ENCODE measurements at places on chromosomes 4 and X.

DNA sequence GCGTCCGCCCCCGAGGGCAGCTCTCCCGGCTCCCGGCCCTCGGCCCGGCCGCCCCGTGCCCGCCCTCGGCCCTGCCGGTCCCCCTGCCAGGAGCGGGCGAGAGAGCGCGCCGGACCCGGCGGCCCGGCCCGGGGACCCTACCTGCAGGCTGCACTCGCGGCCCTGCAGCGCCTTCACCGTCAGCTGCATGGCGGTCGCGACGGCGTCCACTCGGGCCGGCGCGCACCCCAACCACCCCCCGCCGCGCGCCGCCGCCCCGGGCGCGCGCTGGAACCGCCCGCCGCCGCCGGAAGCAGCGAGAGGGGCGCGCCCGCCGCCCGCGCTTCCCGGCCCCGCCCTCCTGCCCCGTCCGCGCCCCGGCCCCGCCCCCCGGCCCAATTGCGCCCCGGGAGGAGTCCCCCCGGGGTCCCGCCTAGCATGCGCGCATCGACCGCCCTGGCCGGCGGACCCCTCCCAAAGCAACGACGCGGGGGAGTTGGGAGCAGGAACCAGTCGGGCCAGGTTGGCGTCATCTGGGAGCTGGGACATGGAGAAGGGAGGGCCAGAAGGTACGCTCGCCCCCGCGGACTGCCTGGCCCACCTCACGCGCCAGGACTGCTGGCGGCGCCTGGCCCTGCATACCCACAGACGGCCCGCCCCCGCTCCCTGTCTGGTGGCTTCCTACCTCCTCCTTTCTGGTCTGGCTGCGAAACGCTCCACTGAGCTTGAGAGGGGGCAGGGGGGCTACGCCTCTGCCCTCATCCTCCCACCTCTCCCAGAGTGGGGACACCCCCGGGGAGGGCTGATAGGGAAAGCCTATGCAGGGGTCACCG lies at the start of gene UBL4A:
TSS of gene UBL4A (minus strand) at position 220 of the 812 bp plus-strand sequence. CDS start at position 189, 31 bp downstream.
- DNase-seq, result no peak

DNA sequence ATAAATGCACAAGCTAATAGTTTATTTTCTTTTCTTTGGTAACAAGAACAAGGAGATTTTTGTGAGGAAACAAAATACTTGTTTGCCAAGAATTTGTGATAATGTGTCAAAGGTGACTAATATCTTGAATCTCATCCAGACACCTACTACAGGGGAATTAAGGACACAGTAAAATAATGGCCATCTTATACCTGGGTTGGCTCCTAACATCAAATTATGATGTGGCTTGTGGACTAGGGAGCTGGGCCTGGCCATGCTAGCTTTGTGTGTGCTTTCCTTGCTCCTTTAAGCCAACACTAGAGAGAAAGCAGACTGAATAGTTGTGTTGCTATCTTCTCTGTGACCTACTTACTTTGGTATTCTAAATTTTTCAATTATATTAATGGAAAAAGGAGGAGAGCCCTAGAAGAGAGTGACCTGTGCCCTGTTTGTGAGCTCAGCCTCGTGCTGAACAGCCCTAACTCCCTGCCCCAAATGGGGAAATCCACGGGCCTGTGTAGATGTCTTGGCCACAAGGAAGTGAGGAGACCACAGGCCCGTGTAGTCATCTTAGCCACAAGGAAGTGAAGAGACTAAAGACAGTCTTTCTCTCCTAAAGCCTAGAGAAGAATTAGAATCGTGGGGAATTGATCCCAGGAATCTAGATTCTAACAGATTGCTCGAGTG lies 23.3 kb downstream of the ARHGAP24 start:
- no peak for DNase-seq

- DNase-seq, result no peak
Measured at GRCh38 chr4:5027346-5027745, 8.1 kb upstream of the CYTL1 start.

- DNase-seq, result no peak
Measured at GRCh38 chr4:16750882-16751642, 147.4 kb downstream of the LDB2 start.

GRCh38 chrX:94454159-94454558 lies 780.2 kb downstream of the FAM133A start:
- DNase-seq, result no peak

DNA sequence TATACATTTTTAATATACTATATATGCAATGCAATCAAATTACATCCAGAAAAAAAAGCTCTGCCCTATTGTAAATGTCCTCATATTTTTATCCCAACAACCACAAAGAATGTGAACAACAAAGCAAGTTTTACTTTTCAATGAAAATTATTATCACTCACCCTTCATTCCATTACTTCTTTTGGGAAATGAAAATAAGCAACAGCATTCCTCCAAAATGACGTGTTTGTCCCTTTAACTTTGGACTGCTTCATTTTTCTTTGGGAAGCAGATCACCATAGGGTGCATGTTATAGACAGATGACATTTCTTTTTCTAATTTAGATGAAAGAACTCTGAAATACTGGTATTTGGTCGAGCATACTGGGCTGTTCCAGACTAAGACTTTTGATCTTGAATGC lies 667.1 kb upstream of the BOD1L1 start:
- DNase-seq, result no peak

DNA sequence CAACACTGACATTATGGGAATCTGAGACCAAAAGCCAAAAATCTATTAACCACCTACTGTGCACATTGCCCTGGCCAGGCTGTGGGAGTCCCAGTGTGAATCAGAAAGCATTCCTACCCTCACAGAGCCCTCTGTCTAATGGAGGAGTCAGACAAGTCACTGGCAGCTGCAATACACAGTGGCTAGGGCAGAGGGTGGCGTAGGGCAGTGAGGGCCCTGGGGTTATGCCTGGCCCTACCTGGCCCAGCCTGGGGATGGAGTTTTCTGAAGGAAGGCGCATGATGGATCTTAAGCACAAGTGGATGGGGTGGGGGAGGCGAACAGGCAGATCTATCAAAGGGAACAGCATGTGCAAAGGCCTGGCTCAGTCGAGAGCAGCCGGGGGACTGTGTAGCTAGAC lies 10.8 kb downstream of the JAKMIP1 start:
- no peak for DNase-seq

DNA sequence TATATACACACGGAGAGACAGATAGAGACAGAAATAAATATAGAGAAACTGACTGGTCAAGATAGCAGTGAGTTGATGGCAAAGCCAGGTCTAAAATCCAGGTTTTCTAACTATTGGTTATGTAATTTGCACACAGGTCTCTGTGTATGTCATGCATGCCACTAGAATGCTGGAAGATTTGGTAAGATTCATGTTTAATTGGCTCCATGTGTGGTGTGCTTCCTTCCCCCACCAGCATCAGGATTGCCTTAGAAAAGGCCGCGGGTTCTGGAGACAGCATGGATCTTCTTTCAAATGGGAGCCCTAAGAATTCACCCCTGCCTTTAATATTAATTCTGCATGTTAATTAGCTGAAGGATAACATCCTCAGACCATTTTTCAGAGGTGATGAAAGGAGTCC lies 31.3 kb downstream of the HAND2 start:
- DNase-seq, result no peak

DNA sequence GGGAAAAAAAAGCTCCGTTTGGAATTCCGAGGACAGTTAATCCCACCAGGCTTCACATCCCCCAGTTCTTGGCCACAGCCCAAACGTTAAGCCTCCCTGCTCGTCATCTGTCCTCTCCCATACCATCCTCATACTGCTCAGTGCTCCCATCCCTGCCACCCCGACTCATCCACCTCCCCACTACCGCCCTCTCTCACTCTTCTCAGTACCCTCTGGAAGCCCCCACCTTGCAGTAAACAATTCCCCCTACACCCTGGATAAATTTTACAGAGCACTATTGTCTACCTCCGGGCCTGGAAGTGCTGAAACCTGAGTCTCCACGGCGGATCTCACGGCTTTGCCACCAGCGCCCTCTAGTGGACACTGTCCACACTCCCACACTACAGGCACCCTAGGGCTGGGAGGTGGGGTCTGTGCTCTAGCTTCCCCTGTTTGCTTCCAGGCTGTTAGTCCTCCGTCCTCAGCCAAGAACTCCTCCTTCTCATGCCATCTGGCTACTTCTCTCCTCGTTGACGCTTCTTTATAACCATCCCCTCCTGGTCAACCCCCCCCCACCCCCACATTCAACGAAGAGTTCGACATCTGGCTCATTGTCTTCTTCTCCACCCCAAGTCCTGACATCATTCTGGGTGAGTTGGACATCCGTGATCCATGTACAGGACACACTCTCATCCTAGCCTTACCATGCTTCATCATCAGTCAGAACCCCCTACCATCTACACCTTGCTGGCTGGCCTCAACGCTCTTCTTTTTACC lies 54.5 kb downstream of the RTL9 start:
- no peak for DNase-seq

GRCh38 chr4:177267911-177268310 lies 41.8 kb upstream of the NEIL3 start:
- DNase-seq, result no peak

DNA sequence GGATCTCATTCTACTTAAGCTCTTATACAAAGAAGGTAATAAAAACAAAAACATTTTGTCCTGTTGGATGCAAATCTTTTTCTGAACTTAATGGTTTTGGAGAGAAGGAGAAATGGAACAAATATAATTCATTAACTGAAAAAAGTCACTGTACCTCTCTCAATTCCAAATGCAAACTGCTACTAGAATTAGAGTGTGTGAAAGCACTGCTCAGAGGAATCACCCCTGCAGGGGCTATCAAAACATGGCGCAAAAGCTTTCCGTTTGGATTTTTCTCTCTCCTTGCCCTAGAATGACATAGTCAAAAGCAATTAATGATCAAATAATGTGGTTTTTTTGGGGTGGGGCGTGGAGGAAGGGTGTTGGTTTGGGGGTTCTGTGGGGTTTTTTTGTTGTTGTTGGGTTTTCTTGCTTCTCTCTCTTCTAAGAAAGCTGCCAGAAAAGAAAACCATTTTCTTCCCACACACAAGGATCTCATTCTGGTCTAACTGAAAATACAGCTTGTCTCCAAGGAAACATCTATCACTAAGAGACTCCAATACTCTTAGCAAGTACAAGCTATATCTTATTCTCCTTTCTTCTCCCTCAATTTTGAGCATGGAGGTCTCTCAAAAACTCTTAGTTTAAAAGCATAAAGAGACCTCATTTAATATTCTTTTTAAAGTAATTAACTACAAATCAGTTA lies 41.6 kb downstream of the USP46 start:
- DNase-seq, result no peak

- DNase-seq, result no peak
Measured at GRCh38 chr4:121108557-121108956, 36.2 kb upstream of the NDNF start.

GRCh38 chr4:185143601-185143969 lies 519 bp downstream of the SLC25A4 start:
- no peak for DNase-seq

DNA sequence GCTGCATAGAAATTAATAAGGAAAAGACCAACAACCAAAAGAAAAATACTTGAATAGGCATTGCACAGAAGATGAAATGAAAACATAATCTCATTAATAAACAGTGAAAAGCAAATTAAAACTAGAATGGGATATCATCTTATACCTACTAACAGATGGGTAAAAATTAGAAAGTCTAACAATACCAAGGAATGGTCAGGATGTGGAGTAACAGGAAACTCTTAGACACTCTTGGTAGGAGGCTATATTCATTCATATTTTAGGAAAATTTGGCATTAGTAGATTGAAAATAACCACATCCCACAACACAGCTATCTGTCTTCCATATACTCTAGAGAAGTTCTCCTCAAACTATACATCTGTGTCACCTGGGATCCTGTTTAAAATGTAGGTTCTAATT lies 36.3 kb downstream of the SEC24B start:
- no peak for DNase-seq

DNA sequence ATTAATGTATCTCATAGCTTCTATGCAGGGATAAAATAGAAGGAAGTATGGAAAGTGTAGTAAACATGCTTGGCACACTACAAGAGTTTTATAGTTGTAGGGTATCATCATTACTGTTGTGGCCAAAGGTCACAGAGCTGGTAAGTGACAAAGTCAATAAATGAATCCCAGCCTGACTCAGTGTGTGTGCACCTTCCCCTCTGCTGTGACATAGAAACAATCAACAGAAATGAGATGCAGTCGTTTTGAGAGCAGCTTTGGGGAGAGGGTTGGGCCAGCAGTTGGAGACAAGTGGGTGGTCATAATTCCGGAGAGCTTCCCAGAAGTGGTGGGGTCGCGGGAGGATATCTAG lies 82.4 kb upstream of the RBPJ start:
- no peak for DNase-seq

Measured in cortex of kidney (tissue), 1 donor.